CD14-positive monocyte (primary cell): ENCODE measurements at places on chromosomes 4 and X. TPM values are rescaled to one million over a fixed set of nuclear protein-coding genes. Genes with fewer than 3 reads are reported as not detected.

The NUDT11 gene
- 0.07 TPM for polyA plus RNA-seq

The CBR4 gene
- 1.1 and 4.2 TPM in 2 replicates for polyA plus RNA-seq

The ARHGAP36 gene
- polyA plus RNA-seq: not detected in 2 replicates

The CENPVL3 gene
- not detected for polyA plus RNA-seq

The CPLX1 gene
- polyA plus RNA-seq: not detected

The SULT1E1 gene
- polyA plus RNA-seq: not detected in 2 replicates

The SUPT20HL1 gene
- polyA plus RNA-seq: not detected in 2 replicates

- no peak for DNase-seq
Measured at GRCh38 chr4:26400132-26400531, 79.3 kb downstream of the RBPJ start.

- no peak for DNase-seq
Measured at GRCh38 chr4:179867300-179867878, 2375.8 kb upstream of the TENM3 start.

DNA sequence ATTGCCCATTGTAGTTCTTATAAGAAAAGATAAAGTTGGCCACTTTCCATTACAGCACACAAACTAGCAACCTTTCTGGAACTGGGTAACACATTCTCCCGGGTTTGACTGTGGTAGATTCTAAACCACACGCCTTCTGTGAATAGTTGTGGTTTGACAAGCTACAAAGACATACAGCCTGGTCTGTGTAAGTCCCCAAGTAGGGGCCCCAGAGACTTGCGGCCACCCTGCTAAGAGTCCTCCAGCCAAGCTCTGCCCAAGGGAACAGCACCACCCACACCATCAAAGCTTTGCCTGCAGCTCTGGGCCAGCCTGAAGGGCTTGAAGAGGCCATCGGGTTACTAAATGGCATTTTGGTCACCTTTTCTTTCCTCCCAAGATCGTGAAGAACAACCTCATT is 203.4 kb downstream of the MAML3 start:
- no peak for DNase-seq

DNA sequence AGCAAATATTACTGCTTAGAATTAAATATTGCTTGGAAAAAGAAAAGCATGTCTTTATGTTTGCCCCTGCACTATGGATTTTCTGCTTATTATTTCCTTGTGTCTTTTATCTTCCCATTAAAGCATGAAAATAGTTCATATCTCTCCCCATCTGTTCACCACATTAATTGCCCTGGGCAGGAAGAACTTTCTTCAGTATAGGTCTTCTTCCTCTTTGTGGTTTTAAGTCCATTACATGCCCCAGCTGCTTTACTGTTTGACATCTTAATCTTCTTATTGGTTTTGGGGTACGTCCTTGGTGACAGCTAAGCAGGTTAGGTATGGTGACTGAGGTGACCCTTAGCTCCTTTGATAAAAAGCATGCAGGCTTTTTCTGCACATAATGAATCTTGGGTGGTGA is 157.3 kb downstream of the AASDH start:
- no peak for DNase-seq

DNA sequence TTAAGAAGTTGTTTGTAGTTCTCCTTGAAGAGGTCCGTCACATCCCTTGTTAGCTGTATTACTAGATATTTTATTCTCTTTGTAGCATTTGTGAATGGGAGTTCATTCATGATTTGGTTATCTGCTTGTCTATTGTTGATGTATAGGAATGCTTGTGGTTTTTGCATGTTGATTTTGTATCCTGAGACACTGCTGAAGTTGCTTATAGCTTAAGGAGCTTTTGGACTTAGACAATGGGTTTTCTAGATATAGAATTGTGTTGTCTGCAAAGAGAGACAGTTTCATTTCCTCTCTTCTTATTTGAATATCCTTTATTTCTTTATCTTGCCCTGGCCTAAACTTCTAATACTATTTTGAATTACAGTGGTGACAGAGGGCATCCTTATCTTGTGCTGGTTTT is 52.1 kb upstream of the GRID2 start:
- DNase-seq: no peak

DNA sequence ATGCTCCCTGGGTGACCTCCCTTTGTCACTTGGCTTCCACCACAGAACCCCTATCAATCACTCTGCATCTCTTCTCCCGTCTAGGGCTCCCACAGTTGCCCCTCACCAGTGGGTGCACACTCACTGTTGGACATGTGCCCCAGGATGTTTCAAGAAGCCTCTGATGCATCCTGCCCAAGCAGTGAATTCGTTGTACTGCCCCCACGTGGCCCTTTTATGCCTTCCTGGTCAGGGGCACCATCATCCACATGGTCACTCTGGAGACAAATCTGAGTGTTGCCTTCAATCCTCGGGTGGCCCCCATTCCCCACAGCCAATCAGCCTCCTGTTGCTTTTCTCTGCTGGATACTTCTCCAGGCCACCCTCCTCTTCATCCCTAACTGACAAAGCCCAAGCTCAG is 12.2 kb downstream of the ITIH6 start:
- DNase-seq: no peak

- no peak for DNase-seq
Measured at GRCh38 chr4:185945906-185946305, 123.0 kb upstream of the TLR3 start.

GRCh38 chr4:154313004-154313585 is 178.5 kb downstream of the DCHS2 start:
- no peak for DNase-seq
